ENCODE measurements at places on chromosomes 5 and 9.
A peak's percentile ranks its signal among the peaks of the same experiment; 100 is the strongest.

DNA sequence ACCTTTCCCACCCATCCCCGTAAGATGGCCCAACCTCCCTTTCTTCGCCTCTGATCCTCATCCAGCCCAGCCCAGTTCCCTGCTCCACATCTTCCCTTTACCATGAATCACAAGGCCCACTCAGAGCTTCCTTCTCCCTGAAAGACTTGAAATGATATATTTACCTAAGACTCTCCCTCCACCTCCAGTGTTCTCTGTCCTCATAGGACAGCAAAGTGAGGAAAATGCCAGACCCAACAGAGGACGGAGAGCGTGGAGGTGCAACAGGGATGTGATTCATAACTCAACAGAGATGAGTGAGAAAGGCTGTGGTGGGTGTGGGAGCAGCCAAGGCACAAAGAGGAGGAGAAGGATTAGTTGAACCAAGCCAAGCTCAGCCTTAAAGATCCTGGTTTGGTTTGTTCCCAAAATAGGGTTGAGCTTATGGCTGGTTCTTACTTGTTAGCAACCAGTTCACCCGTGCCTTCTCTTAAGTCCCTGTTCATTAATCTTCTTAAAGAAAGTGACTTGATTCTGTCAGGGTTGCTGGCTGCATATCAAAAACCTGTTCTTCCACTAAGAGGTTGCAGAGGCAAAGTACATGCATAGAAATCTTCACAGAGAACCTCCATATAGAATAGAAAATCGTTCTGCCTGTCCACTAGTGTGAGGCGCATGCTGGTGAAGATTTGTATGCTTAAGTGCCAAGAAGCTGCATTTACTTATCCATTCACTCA, 183.2 kb downstream of the ACTL7B start:
- DNase-seq, result peak; percentile 22

DNA sequence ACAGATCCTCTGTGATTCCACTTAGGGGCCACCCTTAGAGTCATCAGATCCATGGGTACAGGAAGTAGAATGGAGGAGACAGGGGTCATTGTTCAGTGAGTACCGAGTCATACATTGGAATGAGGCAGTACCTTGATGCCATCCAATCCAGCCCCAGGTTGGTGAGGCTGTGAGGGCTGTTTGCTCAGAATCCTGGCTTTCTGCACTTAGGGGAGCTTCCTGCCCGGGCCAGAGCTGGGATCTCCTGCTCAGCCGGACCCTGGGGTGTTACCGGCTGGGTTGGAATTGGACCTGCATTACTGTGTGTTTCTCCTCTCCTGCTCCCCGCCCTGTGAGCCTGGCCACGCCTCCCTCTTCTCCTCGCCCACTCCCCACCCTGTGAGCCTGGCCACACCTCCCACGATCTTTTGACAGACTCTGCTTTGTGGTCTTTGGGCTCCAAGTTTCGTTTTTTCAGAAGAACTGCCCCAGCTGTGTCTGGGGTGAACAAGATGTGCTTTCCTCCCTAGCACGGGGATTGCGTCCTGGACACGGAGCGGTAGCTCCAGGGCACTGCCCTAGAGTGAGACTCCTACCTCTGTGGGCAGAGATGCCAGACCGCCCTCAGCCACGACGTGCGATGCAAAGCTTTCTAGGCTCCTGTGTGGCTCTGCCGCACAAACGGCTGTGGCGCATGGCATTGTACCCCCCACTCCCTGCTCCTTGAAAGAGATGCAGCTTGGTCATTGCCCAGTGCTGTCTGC, 15.4 kb downstream of the TRAF2 start:
- DNase-seq, result peak; percentile 90

GRCh38 chr5:9622971-9623421, 7.2 kb downstream of the TAS2R1 start:
- DNase-seq, result peak; percentile 74

GRCh38 chr9:131721076-131721475, 18.8 kb downstream of the RAPGEF1 start:
- DNase-seq, result no peak

DNA sequence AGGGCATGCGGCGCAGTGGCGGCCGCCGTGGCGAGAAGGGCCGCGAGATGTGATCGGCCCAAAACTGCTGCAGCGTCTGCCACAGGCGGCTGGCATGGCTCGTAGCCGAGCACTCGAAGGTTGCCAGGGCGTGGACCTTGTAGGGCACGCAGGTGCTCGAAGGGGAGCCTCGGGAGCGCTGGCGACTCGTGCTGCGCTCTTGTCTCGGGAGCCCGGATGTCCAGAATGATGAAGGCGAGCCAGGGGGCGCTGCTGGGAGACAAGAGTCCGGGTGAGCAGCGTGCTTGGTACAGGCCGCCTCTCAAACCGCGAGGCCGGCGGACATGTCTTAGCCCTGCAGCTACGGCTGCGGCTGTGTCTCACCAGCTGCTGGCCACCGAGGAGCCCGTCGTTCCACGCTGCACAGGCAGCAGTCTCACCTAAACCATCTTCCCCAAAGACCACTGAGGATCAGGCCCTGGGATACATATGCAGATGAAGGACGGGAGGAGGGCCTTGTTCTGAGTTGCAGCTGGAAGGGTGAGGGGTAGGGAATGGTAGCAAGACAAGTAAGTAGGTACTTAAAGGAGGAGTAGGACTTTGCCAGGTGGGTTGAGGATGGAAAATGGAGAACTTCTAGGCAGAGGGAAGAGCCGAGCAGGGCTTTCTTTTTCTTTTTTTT, 1.7 kb downstream of the CBY3 start:
- no peak for DNase-seq

DNA sequence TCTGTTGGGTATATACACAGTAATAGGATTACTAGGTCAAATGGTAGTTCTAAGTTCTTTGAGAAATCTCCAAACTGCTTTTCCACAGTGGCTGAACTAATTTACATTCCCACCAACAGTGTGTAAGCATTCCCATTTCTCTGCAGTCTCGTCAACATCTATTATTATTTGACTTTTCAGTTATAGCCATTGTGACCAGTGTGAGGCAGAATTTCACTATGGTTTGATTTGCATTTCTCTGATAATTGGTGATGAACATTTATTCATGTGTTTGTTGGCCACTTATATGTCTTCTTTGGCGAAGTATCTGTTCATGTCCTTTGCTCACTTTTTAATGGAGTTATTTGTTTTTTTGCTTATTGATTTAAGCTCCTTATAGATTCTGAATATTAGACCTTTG, 596.2 kb upstream of the DAB2 start:
- DNase-seq, result no peak

DNA sequence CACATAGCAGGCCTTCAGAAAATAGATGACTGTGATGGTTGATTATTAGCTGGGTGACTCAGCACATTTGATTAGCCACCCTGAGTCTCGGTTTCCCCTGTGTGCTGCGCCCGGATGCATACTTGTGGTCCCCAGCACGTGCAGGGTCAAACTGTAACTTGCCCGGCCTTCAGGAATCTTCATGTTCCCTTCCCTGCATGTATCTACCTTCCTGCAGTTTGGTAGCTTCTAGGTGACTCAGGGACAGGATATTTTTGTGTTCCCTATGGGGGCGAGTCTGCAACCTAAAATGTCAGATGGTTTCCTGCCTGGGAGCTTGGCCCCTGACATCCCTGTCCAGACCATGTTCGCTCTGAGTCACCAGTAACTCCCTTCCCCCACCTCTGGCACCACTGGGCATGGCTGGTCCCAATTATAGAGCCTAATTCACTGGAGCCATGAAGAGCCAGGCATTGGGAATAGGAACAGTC, 13.2 kb downstream of the PTGS1 start:
- DNase-seq, result peak; percentile 78
